Fibroblast of the aortic adventitia (primary cell): ENCODE measurements at places on chromosomes 2 and 18.
A peak's percentile ranks its signal among the peaks of the same experiment; 100 is the strongest.

- peak; percentile 72 for DNase-seq
Observed at GRCh38 chr2:181892799-181893435, 1.4 kb downstream of the ITPRID2 start.

GRCh38 chr18:79905389-79905911, 46.0 kb downstream of the SLC66A2 start:
- DNase-seq, result peak; percentile 14

DNA sequence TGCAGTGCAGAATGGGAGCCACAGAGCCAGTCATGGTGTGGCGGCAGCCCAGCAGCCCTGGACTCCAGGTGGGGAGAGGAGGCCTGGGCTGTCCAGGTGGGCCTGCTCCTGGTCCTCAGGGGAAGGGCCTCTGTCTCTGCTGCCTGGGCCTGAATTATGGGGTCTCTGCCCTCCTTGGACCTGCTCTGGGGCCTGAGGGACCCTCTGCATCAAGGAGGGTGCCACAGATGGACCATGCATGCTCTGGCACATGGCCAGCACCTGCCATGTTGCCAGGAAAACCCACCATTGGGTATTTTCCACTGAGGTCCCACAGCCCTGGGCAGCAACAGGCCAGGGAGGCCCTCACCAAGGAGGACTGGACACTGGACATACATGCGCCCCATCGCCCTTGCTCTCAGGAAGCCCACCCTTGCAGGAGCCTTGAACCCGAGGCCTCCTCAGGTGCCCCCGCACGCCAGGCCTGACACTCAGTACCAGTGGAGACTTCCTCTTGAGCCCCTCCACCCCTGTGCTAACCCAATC, 107.1 kb downstream of the NDUFA10 start:
- DNase-seq, result no peak

GRCh38 chr2:86221066-86221684, 21.9 kb downstream of the MRPL35 start:
- peak; percentile 73 for DNase-seq

- no peak for DNase-seq
Observed at GRCh38 chr2:235142601-235143000, 190.8 kb downstream of the SH3BP4 start.

DNA sequence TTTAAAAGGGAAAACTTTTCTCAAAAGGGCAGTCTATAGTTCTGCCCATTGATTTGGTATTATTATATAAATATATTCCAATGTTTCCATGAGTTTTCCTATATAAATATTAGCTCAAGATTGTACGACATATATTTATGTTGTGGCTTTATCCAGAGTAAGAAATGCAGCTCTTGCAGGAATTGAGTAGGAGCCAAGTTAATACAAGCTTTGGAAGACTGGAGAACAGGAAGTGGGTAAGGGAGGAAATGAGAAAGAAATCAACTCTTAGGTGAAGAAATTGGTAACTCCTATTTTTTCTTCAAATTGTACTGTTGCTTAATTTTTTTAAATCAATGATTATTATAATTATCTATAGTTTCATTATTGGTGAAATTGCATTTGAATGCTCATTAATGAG, 105.4 kb upstream of the FAM117B start:
- DNase-seq, result peak; percentile 58

DNA sequence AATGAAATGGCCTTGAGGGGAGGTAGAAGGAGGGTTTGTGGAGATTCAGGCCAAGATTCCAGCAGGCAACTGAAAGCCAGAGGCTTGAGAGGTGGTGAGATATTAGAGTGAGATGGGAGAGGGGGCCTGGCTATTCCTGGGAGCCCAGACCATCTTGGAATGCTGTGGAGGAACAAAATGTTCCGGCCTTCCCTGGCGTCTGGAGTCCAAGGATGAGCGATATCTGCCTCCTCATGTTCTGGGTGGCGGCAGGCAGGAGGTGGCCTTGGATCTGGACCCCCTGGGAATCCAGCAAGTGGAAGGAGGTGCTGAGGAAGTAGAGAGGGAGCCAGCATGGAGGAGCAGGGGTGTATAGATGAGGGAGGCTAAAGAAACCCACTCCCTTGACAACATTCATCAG, 335.9 kb downstream of the CYP26B1 start:
- DNase-seq, result no peak

- no peak for DNase-seq
Observed at GRCh38 chr2:64880193-64880951, 108.8 kb upstream of the SLC1A4 start.

DNA sequence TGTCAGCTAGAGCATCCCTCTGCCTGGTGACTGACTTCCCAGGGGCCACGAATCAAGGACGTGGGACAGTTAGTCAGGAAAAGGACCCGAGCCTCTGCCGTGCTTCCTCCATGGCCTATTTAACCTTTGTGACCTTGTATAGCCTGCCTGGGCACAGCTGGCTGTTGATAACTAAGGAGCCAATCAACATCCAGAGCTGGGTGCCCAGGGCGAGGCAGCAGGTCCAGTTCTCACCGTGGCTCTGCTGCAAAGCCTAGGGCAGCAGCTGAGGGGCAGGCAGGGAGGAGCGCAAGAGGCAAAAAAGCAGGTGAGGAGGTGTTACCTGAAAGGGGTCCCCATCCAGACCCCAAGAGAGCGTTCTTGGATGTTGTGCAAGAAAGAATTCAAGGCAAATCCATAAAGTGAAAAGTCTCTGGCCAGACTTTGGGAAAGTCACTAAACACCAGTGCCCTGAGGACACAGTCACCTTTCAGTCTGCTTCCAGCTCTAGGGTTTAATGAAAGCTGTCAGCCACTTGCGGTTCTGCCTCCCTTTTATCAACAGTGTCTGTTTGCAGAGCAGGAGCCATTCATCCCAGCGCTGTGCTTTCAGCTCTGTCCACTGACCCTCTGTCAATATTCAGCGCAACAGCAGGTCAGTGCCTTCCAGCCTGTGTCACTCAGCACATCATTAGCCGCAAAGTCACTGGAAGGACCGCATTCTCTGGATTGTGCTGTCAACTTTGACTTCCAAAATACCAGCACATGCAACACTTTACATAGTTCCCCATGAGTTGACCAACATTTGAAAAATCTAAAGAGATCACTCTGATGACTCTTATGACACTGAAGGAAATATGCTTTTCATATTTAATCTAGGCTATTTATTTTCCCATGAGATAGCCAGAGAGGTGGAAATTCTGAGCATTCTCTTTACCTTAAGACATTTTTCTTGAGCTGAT, 38.6 kb upstream of the ASAP2 start:
- no peak for DNase-seq

- no peak for DNase-seq
Observed at GRCh38 chr2:27133195-27133875, 1.1 kb downstream of the PREB start.

DNA sequence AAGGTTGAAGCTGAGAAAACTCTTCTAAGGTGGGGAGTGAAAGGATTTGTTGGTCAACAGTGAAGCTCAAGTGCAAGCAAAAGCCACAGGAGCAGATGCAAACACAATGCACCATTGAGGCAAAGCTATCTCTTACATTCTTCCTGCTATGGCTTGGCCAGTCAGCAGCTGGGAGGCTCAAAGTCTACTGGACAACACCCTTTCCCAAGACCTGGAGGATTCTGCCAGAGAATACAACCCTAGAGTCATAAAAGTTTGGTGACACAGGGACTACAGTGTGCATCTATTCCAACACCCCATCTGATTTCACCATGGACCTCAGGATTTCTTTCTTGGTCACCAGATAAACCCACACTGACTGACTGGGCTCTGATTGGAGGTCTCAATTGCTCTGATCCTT, 342.0 kb downstream of the HRH4 start:
- DNase-seq, result no peak

GRCh38 chr2:3807853-3808252, 104.5 kb downstream of the DCDC2C start:
- no peak for DNase-seq

- no peak for DNase-seq
Observed at GRCh38 chr2:206316141-206316540, 41.7 kb downstream of the ZDBF2 start.

DNA sequence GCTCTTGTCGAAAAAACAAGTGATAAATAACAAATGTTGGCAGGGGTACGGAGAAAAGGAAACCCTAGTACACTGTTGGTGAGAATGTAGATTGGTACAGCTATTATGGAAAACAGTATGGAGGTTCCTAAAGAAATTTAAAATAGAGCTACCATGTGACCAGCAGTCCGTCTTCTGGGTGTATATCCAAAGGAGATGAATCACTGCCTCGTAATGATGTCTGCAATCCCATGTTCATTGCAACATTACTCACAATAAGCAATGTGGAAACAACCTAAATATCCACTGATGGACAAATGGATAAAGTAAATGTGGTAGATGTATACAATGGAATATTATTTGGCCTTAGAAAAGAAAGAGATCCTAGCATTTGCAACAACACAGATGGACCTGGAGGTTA, 50.6 kb downstream of the SLC16A14 start:
- peak; percentile 72 for DNase-seq
